Epithelial cell of umbilical artery (primary cell): ENCODE measurements at places on chromosomes 3 and 15. TPM values are rescaled to one million over a fixed set of nuclear protein-coding genes. Genes with fewer than 3 reads are reported as not detected.

The CHRD gene
- total RNA-seq, result 0.15 and 0.32 TPM in 2 replicates

The EPHB1 gene
- total RNA-seq, result 0.15 and 0.65 TPM in 2 replicates

The XCR1 gene
- not detected in 2 replicates for total RNA-seq

The PIGB gene
- total RNA-seq, result 8.7 and 8.8 TPM in 2 replicates

The DHX30 gene
- total RNA-seq, result 65.2 and 73.4 TPM in 2 replicates

The SLC22A13 gene
- not detected in 2 replicates for total RNA-seq

The ANKUB1 gene
- total RNA-seq, result 0.32 TPM in 1 of 2 replicates, not detected in the other

The GOLGA6A gene
- total RNA-seq, result not detected in 2 replicates

The LRRN1 gene
- total RNA-seq, result not detected in 2 replicates

The AGTR1 gene
- total RNA-seq, result under 0.01 TPM in 1 of 2 replicates, not detected in the other

The DENND4A gene
- 15.9 and 22.3 TPM in 2 replicates for total RNA-seq

The KBTBD13 gene
- not detected in 2 replicates for total RNA-seq

The ALG1L2 gene
- not detected in 2 replicates for total RNA-seq

The CCDC39 gene
- not detected in 2 replicates for total RNA-seq

The FSTL1 gene
- 483 and 818 TPM in 2 replicates for total RNA-seq

The C3orf80 gene
- under 0.01 TPM in 1 of 2 replicates, not detected in the other for total RNA-seq

The BLM gene
- total RNA-seq, result 6.5 and 7.3 TPM in 2 replicates

The CELSR3 gene
- total RNA-seq, result under 0.01 and 0.15 TPM in 2 replicates

The SLCO3A1 gene
- 1.2 and 1.6 TPM in 2 replicates for total RNA-seq

The COLQ gene
- total RNA-seq, result 0.46 and 0.97 TPM in 2 replicates

The CTXN2 gene
- not detected in 2 replicates for total RNA-seq

The RTP4 gene
- total RNA-seq, result 0.61 TPM in 1 of 2 replicates, not detected in the other

The PAK6 gene
- total RNA-seq, result not detected in 2 replicates

The GATM gene
- total RNA-seq, result 0.32 and 1.4 TPM in 2 replicates

The SH3GL3 gene
- not detected in 2 replicates for total RNA-seq

The CFAP44 gene
- 0.61 and 1.9 TPM in 2 replicates for total RNA-seq

The TRIP4 gene
- 11.0 and 14.0 TPM in 2 replicates for total RNA-seq

The SLC27A2 gene
- 0.61 TPM in 1 of 2 replicates, not detected in the other for total RNA-seq

The ZIC1 gene
- 0.61 and 0.97 TPM in 2 replicates for total RNA-seq

The TIGIT gene
- total RNA-seq, result not detected in 2 replicates

The THAP10 gene
- 1.9 and 3.8 TPM in 2 replicates for total RNA-seq

The CD200R1L gene
- not detected in 2 replicates for total RNA-seq

The TTC21A gene
- total RNA-seq, result 2.6 and 3.2 TPM in 2 replicates

The TMIE gene
- under 0.01 and 0.15 TPM in 2 replicates for total RNA-seq

The CLEC3B gene
- total RNA-seq, result 0.32 and 0.61 TPM in 2 replicates

The ZNF710 gene
- total RNA-seq, result 7.4 and 12.3 TPM in 2 replicates

The DNAH1 gene
- total RNA-seq, result 0.97 and 1.5 TPM in 2 replicates

The DLL4 gene
- 88.8 and 218 TPM in 2 replicates for total RNA-seq

The B3GNT5 gene
- 20.5 and 22.2 TPM in 2 replicates for total RNA-seq

The GLDN gene
- under 0.01 TPM in 1 of 2 replicates, not detected in the other for total RNA-seq

The ANKRD34C gene
- not detected in 2 replicates for total RNA-seq

The MAGEL2 gene
- 0.15 and 0.32 TPM in 2 replicates for total RNA-seq

The VPS39 gene
- 25.3 and 41.3 TPM in 2 replicates for total RNA-seq

The C2CD4A gene
- 4.2 and 5.2 TPM in 2 replicates for total RNA-seq

The POLQ gene
- total RNA-seq, result 6.2 and 8.4 TPM in 2 replicates

The CCDC191 gene
- total RNA-seq, result 1.1 and 1.6 TPM in 2 replicates
